ENCODE measurements at places on chromosomes 2 and 18.
A peak's percentile ranks its signal among the peaks of the same experiment; 100 is the strongest.

- no peak for DNase-seq
Measured at GRCh38 chr18:69490072-69490471, 89.4 kb downstream of the DOK6 start.

GRCh38 chr2:230179907-230180306 lies 39.9 kb downstream of the SP110 start:
- DNase-seq, result no peak

DNA sequence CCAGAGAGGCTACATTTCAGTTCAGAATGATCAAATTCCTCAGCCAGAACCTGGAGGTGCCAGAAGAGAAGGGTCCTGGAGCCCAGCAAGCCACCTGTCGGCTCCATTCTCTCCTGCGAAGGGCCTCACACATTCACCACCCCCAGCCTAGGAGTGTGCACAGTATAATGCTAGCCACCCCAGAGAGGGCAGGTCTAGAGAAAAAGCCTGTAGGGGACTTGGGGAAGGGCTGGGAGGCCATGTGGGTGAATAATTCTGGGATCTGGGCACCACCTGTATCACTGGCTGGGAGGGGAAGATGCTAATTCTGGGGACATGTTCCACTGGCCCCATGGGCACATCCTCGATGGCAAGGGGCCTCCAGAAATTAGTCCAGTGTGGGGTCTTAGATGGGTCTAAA lies 127.6 kb upstream of the HNMT start:
- no peak for DNase-seq

DNA sequence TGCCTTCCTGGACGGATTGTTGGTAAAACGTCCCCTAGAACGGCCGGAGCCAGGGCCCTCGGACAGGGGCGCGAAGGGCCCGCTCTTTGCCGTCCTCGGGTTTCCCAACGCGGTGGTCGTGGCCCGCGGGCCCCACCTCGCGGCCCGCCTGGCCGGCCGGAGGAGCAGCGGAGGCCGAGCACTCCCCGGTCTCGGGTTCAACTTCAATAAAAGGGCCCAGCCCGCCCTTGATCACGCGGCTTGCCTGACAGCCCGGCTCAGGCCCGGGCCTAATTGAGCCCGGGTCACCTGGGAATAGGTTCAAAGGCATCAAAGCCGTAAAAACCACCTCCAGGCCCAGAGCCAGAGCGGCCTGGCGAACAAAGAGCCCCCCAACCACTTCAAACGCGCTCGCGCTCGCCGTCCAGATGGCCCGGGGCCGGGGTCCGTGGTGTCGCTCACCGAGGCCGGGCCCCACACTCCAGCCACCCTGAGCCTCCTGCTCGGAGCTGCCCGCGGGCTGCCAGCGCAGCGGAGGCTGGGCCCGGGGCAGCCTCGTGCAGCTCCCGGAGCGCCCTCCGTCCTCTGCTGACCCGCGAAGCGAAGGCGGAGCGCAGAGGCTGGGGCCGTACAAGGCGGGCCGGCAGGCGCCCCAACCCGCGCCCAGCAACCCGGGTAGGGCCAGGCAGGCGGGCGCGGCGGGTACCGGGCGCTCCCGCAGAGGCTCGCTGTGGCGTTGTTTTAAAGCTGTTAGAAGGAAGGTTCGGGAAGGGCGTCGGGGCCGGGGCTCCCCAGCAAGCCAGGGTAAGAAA lies 1.1 kb upstream of the TWIST2 start:
- no peak for DNase-seq

- no peak for DNase-seq
Measured at GRCh38 chr2:61419129-61419528, 51.8 kb downstream of the USP34 start.

- DNase-seq, result no peak
Measured at GRCh38 chr2:199607914-199608313, 150.2 kb upstream of the SATB2 start.

- DNase-seq, result no peak
Measured at GRCh38 chr2:148028781-148029180, 7.9 kb downstream of the MBD5 start.

DNA sequence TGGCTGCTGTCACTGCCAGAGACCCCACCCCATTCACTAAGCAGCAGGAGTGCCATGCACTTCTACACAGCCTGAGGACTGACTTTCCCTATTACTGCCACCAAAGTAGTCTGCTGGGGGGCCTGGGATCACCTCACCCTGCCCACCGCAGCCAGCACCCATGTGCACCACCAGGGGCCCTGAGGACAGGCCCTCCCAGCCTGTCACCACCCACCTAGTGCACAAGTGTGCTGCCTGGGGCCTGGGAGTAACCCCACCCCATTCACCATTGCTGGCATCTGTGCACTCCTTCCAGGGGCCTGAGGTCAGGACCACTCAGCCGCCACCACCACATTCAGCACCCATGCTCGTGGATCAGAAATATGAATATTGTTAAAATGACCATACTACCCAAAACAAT lies 247.8 kb upstream of the NCKAP5 start:
- DNase-seq, result no peak

GRCh38 chr2:52144590-52144989 lies 1112.7 kb upstream of the NRXN1 start:
- DNase-seq, result no peak

DNA sequence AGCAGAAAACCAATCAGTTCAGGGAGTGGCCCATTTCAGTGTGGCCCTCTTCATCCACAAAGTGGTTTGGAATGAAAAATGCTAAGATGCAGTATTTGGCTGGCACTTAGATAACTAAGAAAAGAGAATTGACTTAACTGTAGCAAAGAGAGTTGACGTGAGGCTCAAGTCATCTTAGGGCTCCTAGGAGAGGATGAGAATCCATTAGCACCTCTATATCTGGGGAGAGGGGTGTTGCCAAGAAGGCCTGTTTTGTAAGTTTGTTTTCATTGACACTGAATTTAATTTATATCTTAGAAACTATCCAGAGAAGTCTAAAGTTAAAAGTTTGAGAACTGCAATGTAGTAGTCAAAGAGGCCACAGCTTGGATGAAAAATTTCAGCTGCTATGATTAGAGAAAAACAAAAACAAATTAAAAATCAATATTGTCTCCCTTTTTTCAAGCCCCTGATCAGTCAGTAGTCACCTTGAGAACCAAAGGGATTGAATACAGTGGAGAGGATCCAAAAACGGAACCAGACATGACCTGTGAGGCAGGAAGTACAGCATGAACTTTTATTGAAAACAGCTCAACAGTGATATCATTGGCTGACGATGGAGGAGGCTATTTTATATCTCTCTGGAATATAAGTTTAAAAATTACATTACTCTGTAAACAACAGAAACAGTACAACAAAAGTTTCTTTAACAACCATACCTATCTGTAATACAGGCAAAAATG lies 52.7 kb downstream of the PHLPP1 start:
- no peak for DNase-seq

DNA sequence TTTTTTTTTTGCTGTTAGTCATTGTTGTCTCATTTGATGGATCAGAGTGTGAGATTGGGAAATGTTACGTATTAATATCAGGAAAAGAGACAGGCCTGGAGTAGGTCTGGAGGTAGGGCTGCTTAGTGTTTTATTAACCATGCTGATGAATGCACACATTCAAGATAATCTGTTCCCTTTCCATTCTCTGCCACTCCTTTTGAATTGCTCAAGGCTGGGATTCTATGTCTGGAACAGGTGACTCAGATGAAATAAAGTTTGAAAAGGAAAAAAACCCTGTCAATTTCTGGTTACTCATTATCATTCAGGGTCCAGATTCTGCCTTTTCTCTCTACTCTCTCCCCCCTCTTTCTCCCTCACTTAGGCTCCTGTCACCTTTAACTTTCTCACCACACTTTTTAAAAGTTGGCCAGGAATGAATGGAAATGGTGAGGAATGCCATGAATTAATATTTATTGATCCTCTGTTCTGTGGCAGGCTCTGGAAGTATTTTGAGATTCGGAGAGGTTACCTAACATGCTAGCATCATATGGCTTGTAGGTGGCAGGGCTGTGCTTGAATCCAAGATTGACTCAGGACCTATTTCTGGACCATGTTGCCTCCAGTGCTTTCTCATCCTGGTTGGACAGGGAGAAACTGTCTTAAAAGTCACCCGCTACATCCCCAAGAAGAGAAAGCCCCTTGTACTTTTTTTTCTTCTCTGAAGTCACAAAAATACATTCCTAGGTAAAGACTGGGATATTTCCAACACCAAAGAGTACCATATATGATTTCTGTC lies 40.2 kb downstream of the MAP4K4 start:
- no peak for DNase-seq

- DNase-seq, result no peak
Measured at GRCh38 chr2:143347901-143348414, 218.7 kb downstream of the ARHGAP15 start.

- DNase-seq, result no peak
Measured at GRCh38 chr18:23857756-23858155, 156.8 kb upstream of the TTC39C start.

DNA sequence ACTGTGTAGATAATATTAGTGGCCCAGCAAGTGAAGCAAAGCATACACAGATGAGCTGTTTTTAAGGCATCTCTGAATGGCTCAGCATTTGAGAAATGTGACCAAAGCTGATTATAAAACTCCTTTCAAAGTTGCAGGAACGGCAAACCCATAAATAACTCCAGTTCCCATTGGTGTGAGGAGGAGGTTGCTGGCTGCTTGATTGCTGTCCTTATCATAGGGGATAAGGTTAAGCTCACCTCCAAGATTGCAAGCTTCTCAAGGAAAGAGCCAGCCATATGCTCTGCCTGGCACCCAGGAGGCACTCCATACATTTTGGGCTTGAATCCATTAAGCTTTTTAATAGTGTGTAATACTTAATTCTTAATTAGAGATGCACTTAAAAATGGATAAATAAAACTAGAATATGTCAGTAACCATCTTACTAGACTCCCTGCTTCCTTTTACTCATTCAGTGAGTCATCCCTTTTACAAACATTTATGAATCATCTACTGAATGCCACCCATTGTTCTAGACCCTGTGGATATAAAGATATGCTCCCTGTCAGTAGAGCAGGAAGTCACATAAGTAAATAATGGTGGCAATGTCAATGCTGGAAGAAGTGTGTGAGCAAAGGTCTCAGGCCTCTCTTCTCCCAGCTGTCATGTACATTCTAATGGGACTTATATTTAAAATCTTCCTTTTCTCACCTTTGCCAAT lies 99.3 kb downstream of the SPATS2L start:
- DNase-seq, result peak; percentile 15

GRCh38 chr18:6219116-6219717 lies 195.5 kb downstream of the L3MBTL4 start:
- DNase-seq, result peak; percentile 26

DNA sequence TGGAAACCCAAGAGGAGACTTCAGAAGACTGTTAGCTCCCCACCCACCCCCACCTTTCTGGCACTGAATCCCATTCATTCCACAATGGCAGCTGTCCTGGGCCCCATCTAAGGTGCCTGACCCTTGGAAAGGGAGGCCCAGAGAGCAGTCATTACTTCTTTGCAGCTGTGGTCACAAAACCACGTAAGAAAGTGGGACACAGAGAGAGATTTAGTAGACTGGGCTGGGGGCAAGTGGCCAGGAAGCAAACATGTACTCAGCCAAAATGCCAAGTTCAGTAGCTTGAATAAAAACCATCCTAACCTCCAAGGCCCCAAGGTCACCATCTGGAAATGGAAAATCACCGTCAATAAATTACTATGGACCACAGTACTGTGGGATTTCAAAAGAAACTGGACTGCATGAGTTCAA lies 381.4 kb downstream of the TNS1 start:
- no peak for DNase-seq

GRCh38 chr2:217789003-217789735 lies 213.6 kb downstream of the TNS1 start:
- peak; percentile 53 for DNase-seq

GRCh38 chr2:201194097-201194496 lies 11.2 kb downstream of the CASP10 start:
- no peak for DNase-seq

- peak; percentile 28 for DNase-seq
Measured at GRCh38 chr2:149819356-149819957, 231.9 kb upstream of the MMADHC start.

DNA sequence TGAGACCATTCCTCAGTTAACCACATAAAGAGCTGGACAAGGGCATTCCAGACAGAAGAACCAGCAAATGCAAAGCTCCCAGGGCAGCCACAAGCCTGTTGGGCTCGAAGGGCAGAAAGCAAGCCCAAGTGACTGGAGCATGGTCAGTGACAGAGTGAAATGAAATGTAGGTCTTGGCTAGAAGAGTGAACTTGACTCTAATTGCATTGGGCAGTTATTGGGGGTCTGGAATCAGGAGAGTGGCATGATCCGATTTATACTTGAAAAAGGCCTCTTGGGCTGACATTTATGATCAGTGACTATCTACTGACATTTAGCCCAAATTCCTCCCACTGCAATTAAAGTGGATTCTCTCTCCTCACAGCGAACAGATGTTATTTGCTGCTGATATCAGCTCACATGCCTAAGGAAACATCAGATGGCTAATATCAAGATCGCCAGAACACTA lies 152.5 kb upstream of the KLF7 start:
- DNase-seq, result no peak

GRCh38 chr2:30777661-30778505 lies 29.4 kb downstream of the CAPN13 start:
- no peak for DNase-seq

GRCh38 chr2:28689771-28690170 lies 61.9 kb upstream of the PPP1CB start:
- no peak for DNase-seq

DNA sequence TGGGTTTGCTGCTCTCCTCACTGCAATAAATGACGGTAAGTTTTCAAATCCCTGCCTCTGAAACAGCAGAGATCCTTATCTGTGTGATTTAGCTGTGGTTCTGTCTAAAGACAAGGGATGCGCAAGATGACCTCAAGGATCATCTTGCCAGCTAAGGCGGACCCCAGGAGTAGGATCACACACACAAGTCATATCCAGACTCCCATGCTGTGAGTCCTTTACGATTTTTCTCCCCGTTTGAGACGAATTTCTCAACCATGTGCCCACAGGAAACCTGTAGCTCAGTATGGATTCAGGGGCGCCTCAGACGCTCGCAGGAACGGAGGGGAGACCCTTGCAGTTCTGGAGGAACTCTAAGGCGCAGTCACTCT lies 11.1 kb upstream of the DCTN1 start:
- no peak for DNase-seq

- DNase-seq, result no peak
Measured at GRCh38 chr2:68748568-68748967, 14.0 kb downstream of the ARHGAP25 start.

GRCh38 chr18:25229081-25229480 lies 122.9 kb downstream of the ZNF521 start:
- DNase-seq, result peak; percentile 13

DNA sequence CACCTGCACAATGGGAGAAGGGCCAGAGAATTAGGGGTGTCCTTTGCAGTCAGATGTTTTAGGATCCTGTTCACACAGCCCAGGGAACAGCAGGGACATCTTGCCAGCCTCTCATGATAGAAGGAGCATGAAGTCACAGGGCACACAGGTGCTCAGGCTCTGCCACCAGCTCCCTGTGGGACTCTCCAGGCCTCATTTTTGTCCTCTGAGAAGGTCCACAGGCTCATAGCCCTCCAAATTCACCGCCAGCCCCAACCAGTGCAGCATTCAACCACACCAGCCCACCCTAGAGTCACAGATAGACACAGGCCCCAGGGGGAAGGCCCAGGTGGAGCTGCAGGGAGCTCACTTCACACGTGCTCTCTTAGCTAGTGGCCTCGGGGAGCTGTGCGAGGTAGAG lies 391.7 kb downstream of the TNS1 start:
- no peak for DNase-seq

GRCh38 chr2:162574615-162575452 lies 230.9 kb downstream of the GCA start:
- DNase-seq, result no peak
